ENCODE measurements at places on chromosomes 1 and 21.

GRCh38 chr1:62178372-62178771 is 16.3 kb upstream of the L1TD1 start:
- DNase-seq: no peak

DNA sequence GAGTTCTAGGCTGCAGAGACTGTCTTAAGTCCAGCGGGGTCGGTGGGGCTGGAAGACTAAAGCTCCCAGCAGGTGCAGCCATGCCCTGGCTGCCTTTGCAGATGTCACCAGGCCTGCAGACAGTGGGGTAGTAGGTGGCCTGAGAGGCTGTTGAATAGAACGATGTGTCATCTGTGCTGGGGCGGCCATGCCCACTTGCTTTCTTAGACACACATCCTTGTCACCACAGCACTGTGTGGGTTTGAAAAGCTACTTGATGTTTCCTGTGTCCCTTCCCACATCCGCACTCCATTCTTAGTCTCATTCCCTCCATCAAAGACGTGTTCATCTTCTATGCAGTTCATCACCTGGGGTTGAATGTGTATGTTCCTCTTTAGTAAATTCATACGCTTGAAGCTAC is 184.5 kb upstream of the TMEM51 start:
- peak; percentile 33 for DNase-seq

DNA sequence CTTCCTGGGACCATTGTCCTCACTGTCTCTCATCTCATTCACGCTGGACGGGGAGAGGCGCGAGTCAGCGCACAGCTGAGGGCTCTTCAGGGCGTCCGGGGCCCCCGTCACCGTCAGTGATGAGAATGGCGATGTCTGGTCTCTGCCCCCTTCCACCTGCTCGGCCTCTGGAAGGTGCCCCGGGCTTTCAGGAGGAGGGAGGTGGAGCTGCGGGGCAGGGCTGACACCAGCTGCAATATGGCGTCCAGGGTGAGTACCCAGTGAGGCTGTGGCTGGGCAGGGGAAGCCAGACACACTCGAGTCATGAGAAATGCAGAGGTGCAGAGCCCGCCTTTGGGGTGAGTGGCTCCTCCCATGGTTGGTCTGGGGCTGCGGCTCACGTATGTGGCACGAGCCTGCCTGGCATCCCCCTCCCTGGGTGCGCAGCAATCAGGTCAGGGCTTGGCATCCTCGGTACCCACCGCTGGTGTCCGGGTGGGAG is 15.1 kb downstream of the MORN1 start:
- DNase-seq: no peak

DNA sequence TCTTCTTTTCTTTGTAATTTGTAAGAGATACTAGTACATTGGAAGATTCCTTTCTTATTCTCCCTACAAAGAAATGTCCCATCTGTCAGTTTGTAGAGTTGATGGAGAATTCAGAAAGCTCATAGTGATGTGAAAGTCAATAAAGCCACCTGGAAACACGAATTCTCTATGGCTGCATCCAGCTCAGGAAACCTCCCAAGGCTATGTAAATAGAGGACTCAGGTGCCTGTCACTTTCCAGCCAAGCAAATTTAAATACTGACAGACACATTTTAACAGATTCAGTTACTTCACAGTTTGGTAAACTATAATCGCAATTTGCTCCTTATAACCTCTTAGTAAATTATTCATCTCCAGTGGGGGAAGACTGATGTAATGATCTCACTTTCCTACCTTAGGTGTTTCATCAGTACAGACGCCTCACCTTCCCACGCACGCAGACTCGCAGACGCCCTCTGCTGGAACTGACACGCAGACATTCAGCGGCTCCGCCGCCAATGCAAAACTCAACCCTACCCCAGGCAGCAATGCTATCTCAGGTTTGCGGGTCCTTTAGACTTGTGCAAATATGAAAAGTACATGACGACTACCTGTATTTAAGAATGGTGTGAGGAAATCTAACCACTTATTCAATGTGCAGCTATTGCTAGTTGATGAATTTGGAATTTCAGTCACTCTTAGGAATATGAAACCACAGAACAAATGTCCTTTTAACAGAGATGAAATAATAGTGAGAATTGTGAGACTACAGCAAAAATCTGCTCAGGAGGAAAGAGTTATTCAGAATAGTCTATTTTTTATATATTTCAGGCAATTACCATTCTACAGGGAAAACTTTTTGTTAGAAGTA is 60.6 kb downstream of the PTPRC start:
- DNase-seq: peak; percentile 80

DNA sequence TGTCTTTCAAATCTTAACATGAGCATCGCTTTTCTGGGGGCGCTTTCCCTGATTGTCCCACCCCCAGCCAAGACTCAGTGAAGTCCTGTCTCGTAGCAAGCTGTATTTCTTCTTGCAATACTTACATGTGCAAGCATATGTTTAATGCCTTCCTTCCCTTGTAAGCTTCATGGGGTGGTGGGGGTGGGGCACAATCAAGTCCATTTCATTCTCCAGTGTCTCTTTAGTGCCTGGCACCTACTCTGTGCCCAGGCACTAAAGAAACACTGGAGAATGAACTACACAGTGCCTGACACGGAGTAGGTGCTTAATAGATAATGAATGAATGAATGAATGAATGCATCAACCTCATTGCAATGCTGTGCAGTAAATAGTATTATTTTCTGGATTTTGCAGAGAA is 143.1 kb downstream of the PLPP3 start:
- no peak for DNase-seq

DNA sequence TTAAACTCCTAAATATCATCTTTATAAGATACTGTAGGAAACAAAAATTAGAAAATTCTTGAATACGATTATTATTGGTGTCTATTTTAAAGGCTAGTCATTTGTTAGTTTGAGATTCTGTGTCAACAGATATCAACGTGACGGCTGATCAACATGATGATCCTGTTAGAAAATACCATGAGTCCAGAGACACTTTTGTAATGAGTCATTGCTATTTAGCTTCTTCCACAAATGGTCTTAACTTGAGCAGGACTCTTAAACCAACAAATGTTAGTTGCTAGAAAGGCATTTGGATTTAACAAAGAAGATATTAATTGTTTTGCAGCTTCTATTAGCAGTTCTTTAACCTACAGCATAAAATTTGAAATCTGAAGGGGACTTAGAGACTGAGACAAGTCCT is 131.2 kb downstream of the TGFB2 start:
- DNase-seq: no peak

GRCh38 chr1:20366463-20367115 is 75.9 kb downstream of the VWA5B1 start:
- peak; percentile 28 for DNase-seq

GRCh38 chr1:197973206-197973605 is 56.0 kb downstream of the LHX9 start:
- DNase-seq: no peak

- DNase-seq: no peak
Measured at GRCh38 chr1:202230061-202230938, 36.7 kb downstream of the LGR6 start.

DNA sequence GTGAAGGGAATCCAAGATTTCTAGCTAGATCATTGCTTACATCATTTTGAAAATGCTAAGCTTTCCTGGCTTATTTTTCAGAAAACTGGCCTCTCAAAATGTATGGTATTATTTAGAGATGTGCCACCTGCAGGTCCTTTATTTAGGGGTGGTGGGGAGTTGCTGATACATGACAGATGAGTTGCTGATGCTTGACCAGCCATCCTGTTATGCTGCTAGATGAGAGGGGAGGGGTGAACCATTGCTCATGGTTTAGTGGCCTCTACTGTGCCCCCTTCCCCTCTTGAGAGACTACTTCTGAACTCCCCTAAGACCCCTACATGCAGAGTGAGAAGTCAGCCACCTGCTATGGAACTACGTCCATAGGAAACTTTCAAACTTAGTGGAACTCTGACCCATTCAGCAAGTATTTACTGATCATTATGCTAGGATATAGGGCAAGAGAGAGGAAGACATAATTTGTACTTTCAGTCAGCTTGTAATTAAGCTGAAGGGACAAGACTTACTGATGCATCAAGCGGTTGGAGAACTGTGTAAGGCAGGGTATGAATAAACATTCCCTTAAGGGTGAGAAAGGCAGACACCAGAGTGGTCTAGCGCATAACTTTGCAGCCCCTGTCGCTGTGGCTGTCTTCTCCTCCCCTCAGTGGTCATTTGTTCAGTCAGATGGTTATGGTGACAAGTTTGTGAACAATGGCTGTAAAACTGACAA is 34.6 kb downstream of the SLAMF6 start:
- no peak for DNase-seq

GRCh38 chr1:86860020-86860419 is 53.9 kb downstream of the SELENOF start:
- DNase-seq: no peak

DNA sequence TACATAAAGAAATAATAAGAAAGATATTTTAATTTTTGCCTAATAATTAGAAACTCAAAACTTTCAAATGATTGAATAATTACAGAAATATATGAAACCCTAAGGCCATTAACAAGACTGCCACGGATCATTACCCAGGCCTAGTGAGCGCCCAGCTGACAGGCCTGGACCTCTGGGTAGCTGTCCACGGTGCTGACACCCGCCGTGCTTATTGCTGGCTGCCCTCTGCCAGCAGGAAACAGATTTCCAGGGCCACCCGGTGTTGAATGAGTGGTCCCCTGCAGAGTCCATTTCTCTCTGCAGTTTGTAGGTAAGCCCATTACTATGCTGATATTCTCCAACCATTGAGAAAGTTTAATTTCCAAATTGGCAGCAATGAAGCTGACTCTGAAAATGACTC is 254.4 kb upstream of the GJB5 start:
- DNase-seq: no peak

DNA sequence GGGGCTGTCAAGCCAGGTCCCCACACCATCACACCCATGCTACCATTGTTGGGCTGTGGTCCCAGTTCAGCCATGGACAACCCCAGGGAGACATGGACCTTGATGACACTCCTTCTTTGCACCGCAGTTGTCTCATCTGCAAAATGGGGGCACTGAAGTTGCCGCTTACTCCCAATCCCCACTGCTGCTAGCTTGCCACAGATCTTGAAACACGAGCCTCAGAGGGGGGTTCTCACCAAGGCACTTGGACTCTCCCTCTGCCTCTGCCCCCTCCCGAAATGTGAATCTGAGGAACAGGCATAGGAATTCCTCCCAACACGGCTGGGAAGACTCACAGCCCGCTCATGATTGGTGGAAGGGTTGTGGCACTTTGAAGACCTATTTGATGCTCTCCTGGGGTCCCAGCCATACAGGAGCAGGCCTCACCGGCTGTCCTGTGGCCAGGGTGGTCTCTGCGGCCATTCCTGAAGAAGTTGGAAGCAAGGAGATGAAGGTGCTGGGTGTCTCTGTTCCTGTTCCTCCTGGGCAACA is 31.1 kb downstream of the RUNX3 start:
- DNase-seq: no peak

DNA sequence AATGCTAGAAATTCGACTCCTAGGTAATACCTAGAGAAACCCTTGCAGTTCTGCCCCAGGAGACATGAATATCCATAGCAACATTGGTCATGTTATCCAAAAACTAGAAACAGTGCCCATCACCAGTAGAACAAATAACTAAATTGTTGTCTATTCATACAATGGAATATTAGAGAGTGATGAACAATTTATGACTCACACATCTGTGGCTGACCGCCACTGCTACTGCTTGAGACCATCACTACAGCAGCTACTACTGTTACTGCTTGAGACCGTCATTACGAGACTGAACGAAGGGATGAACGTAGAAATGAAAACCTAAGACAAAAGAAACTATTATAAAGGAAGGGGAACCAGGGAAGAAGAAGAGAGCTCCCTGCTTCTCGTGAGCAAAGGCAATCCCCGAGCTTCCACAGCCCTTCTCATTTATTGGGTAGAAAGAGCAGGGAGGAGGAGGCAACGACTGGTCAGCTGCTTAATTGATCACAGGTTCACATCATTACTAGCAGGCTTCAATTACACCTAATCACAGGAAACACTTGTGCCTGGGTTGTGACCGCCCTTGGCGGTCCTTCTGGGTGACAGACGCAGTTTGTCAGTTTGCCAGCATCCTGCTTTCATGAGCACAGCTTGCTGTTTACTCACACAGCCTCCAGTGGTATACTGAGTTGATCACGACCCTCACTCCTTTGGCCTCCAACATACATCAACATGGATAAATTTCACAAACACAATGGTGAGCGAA is 14.1 kb upstream of the PADI4 start:
- no peak for DNase-seq

GRCh38 chr1:168972225-168972624 is 134.3 kb upstream of the ATP1B1 start:
- DNase-seq: no peak

DNA sequence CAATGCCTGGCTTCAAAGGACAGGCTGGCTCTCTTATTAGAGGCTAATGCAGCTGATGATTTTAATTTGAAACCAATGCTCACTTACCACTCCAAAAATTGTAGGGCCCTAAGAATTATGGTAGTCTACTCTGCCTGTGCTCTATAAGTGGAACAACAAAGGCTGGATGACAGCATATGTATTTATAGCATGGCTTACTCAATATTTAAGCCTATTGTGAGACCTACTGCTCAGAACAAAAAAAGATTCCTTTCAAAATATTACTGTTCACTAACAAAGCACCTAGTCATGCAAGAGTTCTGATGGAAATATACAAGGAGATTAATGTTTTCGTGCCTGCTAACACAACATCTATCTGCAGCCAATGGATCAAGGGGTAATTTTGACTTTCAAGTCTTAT is 73.8 kb upstream of the DUSP10 start:
- no peak for DNase-seq

Data from head of caudate nucleus (tissue), 42 donors.